CD4-positive, alpha-beta memory T cell (primary cell): ENCODE measurements at places on chromosomes 2 and 18.

DNA sequence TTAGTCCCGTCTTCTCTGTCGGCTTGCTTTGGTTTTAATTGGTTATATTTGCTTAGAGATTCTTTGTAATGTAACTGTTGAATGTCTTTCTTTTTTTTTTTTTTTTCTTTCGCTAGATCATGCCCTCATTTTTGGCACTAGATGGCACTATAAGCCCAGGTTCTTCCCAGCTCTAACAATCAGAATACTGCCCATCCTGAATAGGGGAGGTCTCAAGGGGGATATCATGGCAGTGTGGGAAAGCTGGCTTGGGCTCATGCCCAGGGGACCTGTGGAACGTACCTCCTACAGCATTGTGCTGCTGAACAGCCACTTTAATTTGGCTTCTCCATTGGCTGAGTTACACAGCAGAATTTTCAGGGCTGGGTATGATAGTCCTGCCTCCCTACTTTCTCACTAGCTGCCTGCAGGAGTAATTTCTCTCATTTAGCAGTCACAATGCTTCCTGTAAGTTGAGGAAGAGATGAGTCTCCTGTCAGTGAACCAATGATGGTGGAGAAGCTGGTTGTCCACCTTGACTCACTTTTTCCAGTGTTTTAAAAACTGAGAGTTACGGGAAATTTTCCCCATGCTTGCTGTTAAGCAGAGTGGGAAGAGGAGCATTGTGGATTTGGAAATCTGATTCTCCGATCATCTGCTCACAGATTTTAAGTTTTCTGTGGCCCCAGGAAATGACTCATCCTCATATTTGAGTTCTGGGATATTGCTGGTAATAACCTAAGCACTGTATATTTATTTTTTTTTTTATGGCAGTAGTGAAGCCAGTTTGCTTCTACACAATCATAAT is 47.2 kb downstream of the RAD51AP2 start:
- DNase-seq = no peak

- no peak for DNase-seq
Measured at GRCh38 chr2:19894134-19894792, 7.5 kb downstream of the TTC32 start.

DNA sequence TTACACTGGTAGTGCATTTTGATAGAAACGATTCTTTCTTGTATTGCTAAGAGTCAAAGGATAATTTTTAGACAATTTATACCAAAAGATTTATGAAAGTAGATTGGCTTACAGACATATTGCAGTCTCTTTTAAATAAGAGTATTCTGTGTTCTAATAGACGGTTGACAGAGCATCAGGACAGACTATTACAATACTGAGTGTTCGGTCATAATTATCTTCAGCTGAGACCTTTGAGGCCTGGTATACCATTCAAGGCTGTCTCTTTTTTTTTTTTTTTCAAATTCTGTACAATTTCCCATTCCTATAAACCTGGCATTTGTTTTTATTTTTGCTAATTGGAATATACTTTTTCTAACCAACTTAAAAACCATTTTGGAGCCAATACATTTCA is 140.6 kb upstream of the NOSTRIN start:
- no peak for DNase-seq

GRCh38 chr18:58113337-58113736 is 69.3 kb downstream of the NEDD4L start:
- DNase-seq = no peak

- peak; percentile 48 for DNase-seq
Measured at GRCh38 chr18:3995476-3996102, 459.5 kb downstream of the DLGAP1 start.

DNA sequence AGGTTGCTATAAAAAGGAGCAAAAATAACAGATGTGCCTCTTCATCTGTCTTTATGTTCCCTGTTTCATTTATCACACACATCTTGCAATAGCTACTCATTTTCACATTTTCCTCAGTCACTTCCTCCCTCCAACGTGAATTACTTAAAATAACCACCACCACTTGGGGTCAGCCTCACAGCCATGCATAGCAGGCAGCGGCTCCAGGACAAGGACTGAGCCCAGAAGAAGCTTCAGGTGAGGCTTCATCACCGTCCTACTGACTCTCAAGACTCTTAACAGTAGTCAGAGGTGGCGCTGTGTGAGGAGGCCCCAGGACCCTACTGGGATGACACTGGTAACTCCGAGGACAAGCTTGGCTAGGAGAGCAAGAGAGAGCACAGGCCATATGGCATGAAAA is 15.5 kb upstream of the ST8SIA5 start:
- DNase-seq = no peak

DNA sequence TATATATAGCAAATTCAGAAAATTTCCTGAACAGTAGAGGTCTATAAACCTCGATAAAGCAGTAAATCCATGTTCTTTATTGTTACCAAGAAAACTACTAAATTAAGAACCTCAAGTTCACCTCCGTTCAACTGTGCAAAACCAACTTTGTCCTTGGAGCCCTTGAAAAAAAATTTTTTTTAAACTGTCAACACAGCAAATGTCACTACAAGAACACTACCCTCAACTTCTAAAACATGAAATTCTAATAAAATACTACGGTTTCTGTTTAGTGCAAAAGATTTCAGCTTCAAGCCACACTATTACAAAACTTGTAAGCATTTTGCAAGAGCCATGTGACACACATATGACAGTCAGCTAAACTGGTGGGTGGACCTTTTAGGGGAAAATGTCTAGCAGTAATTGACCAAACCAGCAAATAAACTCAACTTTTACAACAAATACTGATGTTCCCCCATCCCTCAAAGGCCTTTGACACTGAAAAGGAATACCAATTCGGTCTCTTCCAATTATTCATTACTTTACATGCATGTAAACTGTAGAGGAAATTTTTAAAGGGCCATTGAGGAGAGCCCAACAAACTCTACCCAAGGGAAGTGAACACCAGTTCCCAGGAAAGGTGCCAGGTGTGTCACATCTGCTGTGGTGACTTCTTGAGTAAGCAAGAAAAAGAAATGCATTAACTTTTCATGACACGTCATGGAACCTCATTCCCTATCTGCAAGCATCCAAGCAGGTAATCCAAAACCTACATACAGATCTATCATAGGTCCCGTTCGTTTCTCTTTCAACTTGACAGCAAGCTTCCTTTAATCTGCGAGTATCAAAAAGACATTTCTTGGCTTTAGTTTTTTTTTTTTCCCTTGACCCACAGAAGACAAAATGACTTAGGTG is 1.4 kb downstream of the RAB1A start:
- no peak for DNase-seq
